ENCODE measurements at places on chromosomes 6 and 20.

- DNase-seq = no peak
These were observed 235.7 kb downstream of the DOK5 start for GRCh38 chr20:54711071-54711470.

DNA sequence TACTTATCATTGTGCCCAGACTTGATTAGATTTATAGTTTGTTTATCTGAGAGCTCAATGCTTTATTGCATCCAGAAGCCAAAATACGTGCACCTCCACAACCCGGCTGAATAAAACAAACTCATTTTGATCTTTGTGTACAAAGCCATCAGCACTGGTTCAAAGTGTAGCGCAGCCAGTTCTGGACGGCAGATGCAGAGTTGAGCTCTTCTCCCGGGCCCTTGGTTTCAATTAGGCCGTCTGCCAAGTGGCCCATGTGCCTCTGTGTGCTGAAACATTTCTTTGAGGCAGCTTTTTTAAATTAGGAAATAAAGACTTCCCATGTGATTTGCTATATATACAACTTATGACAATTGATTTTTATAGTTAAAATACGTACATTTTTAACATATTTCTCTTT is 96.2 kb upstream of the RSPO3 start:
- DNase-seq = no peak

DNA sequence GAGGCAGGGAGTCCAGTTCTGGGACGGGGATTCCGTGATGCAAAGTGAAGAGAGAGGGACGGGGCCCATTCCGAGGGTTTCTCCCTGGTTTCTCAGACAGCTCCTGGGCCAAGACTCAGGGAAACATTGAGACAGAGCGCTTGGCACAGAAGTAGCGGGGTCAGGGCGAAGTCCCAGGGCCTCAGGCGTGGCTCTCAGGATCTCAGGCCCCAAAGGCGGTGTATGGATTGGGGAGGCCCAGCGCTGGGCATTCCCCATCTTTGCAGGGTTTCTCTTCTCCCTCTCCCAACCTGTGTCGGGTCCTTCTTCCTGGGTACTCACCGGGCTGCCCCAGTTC is 35.9 kb upstream of the HLA-G start:
- no peak for DNase-seq

DNA sequence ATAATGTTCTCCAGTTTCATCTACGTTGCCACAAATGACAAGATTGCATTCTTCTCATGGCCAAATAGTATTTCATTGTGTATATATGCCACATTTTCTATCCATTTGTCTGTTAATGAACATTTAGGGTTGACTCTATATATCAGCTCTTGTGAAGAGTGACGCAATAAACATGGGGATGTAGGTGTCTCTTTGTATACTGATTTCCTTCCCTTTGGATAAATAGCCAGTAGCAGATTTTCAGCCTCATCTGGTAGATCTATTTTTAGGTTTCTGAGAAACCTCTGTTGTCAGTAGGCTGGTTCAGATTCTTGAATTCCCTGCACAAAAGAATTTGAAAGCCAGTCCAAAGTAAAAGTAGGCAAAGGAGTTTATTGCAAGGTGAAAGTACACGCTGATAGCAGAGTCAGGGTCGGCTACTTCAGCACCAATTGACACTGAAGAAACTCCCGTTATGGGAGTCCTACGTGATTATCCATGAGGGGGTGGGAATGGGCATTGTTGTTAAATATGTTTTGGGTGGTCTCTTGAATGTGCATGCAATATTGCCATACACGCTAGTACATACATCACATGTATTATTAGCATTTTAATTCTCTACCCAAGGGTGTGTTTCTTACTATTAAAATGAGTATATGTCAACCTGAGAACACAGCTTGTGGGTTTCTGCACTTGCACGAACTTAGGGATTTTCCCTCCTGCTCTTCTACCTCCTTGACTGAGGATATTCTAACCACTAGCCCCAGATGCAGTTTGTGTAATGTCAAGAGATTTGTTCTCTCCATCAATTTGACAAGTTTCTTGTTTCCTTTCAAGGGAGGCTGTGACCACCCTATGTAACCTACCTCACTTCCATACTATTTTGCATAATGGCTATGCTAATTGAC is 14.4 kb upstream of the SLC17A2 start:
- no peak for DNase-seq

DNA sequence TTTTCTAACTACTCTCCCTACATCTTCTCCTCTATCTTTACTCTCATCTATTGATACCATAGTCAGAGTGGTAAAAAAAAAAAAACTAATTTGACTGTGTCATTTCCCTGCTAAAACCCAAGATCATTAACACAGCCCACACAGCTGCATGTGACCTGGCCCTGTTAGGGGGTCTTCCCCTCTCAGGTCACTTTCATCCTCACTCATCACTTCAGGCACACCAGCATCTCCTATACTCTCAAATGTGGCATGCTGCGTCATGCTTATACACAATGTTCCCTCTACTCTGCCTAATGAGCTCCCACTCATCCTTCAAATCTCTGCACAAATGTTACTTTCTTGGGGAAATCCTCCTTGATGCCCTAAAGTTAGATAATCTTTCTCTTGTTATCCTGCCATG is 86.8 kb downstream of the CDK19 start:
- no peak for DNase-seq

- no peak for DNase-seq
These were observed 217.3 kb downstream of the ERMARD start for GRCh38 chr6:169968541-169969270.

DNA sequence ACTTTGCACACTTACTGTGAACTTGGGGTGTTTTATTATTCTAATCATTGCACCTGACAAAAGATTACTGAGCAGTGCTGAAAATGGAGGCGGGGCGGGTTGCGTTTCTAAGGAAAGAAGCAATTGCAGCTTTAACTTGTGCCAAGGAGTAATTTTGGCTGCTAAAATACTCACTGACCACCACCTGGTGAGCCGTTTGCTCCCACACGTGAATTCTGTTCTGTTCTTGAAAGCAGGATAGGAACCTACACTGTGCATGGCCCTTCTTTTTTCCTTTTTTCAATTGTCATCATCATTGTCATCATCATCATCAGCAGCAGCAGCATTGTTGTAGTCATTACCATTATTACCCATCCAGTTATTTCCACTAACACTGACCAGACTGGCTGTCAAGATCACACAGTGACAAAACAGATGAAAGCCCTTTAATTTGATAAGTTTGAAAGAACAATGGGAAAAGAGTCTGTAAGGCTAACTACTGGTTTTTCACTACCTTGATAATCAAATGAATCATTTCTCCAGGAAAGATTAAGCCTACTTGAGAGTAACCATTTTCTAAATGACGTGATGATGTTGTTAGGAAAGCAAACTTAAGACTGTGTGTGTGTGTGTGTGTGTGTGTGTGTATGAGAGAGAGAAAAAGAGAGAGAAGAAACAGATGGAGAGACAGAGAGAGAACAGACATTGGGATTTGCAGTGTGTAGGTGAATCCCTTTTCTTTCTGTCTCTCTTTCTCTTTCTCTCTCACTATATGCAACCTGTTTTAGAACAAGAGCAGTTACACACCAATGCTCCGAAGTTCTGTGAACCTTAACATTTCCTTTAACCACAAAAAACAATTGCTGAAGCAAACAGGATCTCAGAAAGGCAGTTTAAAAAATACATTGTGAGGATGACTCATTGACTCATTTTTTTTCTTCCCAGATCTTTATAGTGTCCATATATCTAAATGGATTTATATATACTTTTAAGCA is 3.8 kb downstream of the RIPOR2 start:
- no peak for DNase-seq

- no peak for DNase-seq
These were observed 33.2 kb downstream of the SLC22A23 start for GRCh38 chr6:3423439-3424184.

DNA sequence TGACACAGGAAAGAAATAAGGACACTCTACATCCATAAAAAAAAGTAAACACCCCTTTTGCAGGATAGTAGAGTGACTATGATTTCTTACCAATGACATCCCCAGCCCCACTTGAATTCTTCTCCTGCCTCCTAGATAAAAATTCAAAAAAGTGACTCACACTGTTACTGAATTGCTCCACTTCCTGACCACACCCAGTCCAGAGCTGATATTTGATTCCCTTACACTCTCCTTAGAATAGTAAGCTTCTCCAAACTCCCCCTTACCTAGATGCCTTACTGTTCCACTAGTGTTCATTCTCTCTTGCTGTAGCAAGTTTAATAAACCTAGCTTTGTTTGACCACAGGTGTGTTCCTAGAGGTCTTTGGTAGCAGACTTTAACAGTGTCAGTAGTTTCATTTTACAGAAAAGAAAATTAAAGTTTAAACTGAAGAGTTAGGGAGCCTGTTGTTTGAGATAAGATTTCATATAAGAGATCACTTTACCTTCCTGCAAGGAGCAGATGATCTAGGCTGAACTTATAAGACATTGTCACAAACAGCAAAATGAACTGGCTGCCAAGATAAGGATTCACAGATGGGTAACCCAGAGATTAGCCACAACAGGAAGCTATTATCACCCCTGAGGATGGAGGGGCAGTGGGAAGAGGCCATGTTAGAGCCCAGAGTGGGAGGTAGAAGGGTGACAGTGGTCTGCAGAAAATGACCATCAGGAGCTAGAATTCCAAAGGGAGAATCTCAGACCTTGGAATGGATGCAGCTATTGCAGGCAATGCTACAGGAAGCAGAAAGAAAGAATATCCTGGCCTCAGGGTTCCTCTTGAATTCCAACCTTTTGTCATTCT is 28.4 kb upstream of the BTN3A2 start:
- no peak for DNase-seq

DNA sequence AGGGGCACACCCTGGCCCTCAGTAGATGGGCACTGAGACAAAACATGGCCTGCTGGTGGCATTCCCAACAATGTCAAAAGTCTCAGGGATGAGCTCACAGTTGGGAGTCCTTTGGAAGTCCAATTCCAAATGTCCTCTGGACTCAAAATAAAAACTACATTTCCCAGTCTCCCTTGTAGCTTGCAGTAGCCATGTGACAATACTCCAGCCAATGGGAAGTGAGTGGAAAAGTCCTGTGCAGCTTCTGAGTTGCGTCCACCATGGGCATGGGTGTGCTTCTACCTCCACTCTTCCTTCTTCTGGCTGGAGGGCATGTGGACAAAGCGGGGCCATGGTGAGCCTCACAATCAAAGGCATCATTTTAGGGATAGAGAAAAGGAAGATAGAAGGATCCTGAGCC is 5.8 kb upstream of the ADAM33 start:
- peak; percentile 30 for DNase-seq

DNA sequence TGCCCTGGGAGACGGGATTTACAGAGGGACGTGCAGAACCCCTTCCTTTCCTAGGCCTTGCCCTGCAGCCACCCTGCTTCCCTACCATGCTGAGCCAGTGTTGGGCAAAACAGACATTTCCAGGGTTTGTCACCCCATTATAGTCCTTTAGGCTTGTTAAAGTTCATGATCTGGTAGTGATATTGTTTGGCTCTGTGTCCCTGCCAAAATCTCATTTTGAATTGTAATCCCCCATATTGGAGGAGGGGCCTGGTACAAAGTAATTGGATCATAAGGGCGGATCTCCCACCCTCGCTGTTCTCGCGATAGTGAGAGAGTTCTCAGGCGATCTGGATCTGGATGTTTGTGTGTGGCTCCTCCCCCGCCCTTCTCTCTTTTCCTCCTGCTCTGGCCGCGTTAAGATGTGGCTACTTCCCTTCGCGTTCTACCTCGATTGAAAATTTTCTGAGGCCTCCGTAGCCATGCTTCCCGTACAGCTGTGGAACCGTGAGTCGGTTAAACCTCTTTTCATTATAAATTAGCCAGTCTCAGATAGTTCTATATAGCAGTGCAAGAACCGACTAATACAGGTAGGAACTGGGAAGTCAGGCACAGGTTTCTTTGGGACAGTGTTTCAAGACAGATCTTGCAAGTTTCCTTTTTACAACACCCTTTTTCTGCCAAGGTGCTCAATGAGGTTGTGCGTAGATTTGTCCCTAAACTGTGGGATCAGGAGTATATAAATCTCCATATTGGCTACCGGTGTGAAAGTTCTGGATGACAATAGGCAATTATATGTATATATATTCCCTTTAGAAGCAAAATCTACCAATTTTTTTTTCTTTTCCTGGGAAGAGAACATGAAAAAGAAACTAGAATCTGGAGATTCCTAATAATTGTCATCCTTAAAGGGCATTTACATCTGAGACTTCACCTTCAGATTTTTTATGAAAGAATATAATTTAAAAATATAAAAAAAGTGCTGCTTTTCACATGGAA is 152.1 kb downstream of the SAMD5 start:
- no peak for DNase-seq

DNA sequence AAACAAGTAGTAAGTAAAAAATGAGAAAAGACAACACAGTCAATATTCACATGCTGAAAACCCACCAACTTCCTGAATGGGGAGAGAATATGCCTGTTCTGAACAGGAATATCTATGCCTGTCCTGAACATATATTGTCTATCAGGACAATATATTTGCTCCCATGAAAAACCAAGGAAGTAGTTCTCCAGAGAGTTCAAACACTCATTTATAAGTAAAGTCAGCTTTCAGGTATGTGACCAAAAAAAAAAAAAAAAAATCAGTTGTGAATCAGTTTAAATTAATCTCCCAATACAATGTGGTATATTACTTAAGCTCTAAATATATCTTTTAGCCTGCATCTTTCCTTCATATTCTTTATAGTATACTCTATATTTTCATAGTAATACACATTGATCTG is 119.5 kb downstream of the MYB start:
- no peak for DNase-seq

DNA sequence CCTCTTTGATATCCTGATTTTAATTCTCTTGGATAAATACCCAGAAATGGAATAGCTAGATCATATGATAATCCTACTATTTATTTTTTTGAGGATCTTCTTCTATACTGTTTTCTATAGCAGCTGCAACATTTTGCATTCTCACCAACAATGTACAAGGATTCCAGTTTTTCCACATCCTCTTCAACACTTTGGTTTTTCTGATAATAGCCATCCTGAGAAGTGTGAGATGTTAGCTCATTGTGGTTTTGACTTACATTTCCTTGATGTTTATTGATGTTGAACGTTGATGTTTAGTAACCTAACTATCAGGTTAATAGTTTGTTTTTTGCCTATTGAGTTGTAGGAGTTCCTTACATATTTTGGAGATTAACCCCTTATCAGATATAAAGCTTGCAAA is 217.3 kb downstream of the LRFN2 start:
- no peak for DNase-seq

GRCh38 chr6:166365221-166365620 is 17.5 kb downstream of the MPC1 start:
- DNase-seq = peak; percentile 26

DNA sequence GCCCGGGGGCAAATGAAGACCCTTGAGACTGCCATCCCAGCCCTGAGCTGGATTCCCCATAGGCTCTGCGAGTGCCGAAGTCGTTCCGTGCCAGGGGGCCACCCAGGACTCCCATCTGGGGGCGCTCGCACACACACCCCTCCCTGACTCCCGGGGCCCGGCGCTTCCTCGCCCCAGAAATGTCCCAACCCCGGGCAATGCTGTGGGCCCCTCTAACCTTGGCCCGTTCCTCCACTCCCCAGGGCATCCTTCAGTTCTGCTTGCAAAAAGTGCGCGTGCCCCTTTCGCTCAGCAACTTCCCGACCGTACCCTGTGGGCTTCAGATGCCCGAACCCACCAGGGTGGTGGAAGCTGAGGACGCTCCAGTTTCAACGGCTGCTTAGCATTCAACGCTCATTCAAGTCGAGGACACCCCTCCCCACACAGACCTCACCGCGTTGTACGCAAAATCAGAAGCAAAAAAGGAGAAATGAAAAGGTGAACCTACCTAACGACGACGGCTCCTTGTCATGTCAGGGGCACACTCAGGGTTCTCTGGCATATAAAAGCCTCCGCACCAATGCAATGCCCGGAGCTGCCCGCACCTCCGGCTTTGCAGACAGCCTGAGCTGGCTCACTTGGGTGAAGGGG is 25.3 kb downstream of the RIPOR2 start:
- no peak for DNase-seq

All from midbrain (tissue), 1 donor.